Astrocyte (in vitro differentiated cells and primary cell): ENCODE measurements at places on chromosomes 13 and 19. TPM values are rescaled to one million over a fixed set of nuclear protein-coding genes. Genes with fewer than 3 reads are reported as not detected.

CD70 gene
- total RNA-seq = 0.34 and 0.48 TPM in 2 replicates

BCL3 gene
- 16.9 and 17.3 TPM in 2 replicates for total RNA-seq

SERP2 gene
- total RNA-seq = 2.4 and 3.5 TPM in 2 replicates

TLE2 gene
- total RNA-seq = 0.48 and 0.79 TPM in 2 replicates

ZNF878 gene
- total RNA-seq = not detected in 2 replicates

RFPL4AL1 gene
- not detected in 2 replicates for total RNA-seq

SULT2A1 gene
- not detected in 2 replicates for total RNA-seq

CASP14 gene
- total RNA-seq = not detected in 2 replicates

KANK3 gene
- total RNA-seq = 0.94 and 2.9 TPM in 2 replicates

LGALS4 gene
- 0.32 TPM in 1 of 2 replicates, not detected in the other for total RNA-seq

SMIM24 gene
- total RNA-seq = not detected in 2 replicates

CLIP3 gene
- 55.4 and 57.4 TPM in 2 replicates for total RNA-seq

GGN gene
- total RNA-seq = 2.1 and 2.8 TPM in 2 replicates

SYCN gene
- not detected in 2 replicates for total RNA-seq

FXYD7 gene
- 0.65 TPM in 1 of 2 replicates, not detected in the other for total RNA-seq

ZGLP1 gene
- total RNA-seq = 2.5 and 3.4 TPM in 2 replicates

SELENOV gene
- total RNA-seq = not detected in 2 replicates

PROZ gene
- not detected in 2 replicates for total RNA-seq

GRCh38 chr13:112170823-112171569 lies 104.0 kb downstream of the SOX1 start:
- DNase-seq = no peak

DNA sequence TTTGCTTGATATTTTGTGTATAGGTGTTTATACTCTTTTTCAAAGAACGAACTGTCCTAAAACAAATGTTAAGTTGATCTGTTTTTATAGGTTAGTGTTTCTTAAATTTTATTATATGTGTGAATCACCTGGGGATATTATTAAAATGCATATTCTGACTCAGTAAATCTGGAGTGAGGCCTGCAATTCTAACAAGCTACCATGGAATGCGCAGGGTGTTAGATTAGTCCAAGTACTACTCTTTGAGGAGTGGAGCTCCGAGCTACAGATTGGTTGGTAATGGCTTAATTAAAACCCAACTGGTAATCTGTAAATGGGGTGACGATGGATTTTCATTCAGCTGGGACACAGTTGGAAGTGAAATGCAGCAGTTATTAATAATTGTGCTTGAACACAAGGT lies 214.1 kb upstream of the UFM1 start:
- no peak for DNase-seq

- DNase-seq = no peak
Measured at GRCh38 chr13:30477346-30478195, 11.8 kb upstream of the HMGB1 start.

DNA sequence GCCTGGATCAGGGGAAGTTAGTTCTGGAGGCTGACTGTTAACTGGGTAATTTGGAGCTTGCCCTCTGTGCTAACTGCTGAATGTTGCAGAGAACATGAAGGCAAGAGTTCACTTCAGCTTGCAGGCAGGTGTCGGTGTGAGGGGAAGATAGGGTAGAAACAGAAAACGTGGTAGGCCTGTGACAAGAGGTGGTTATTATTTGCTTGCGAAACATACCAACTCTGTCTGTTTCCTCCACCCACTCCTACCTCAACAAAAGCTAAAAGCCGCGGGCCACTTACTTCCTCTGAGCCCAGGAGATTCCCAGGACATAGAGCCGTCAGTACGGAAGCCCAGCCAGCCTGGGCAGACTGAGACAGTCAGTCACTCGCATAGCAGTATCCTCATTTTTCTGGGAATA lies 119.2 kb upstream of the ABCC4 start:
- DNase-seq = no peak

- peak; percentile 26 for DNase-seq
Measured at GRCh38 chr19:37537391-37537947, 30.7 kb downstream of the ZNF793 start.

DNA sequence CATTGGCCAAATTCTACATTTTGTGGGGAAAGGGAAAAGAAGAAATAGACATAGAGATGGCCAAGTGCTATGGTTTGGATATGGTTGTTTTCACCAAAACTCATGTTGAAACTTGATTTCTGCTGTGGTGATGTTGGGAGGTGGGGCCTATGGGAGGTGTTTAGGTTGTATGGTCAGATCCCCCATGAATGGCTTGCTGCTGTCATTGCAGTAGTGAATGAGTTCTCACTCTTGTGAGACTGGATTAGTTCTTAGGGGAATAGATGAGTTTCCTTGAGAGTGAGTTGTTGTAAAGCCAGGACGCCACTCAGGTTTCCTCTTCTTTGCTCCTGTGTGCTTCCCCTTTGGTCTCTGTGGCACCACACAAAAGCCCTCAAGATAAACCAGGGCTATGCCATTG lies 242.6 kb upstream of the RFC3 start:
- no peak for DNase-seq

- no peak for DNase-seq
Measured at GRCh38 chr13:39836038-39836437, 180.6 kb downstream of the COG6 start.

GRCh38 chr13:50912851-50913250 lies 3.3 kb downstream of the RNASEH2B start:
- DNase-seq = no peak

GRCh38 chr19:13731147-13731964 lies 33.0 kb upstream of the MRI1 start:
- DNase-seq = peak; percentile 97

DNA sequence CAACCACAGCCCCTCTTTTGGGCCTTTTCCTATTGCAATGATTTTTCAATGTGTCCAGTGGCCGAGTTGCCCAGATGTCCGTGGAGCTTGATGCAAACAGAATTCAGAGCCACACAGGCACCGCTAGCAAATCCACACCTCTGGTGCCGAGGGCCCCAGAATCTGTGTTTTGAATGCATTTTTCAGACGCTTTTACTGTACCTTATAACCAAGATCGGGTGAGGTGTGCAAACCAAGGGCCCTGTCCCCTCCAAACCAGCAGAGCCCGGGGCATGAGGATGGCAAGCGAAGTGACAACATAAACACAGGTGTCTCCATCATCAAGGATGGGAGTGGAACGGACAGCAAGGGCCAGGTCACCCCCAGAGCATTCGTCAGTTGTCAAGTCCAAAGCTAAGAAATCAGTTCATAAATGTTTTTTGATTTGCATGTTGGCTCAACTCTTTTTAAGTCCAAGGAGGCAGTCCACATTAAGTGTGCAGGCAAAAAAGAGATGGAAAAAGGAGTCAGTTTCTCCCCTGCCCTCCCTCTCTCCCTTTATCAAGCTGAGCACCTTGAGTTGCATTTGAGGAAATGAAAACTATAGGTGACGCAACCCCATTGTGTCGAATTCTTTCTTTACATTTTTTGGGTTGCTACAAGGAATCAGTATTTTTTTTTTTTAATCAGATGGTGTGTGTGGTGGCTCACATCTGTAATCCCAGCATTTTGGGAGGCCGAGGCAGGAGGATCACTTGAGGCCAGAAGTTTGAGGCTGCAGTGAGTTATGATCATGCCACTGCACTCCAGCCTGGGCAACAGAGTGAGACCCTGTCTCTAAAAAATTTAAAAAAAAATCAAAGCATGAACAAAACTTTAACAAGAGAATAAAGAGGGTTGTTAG lies 2.9 kb downstream of the CCDC8 start:
- DNase-seq = no peak

DNA sequence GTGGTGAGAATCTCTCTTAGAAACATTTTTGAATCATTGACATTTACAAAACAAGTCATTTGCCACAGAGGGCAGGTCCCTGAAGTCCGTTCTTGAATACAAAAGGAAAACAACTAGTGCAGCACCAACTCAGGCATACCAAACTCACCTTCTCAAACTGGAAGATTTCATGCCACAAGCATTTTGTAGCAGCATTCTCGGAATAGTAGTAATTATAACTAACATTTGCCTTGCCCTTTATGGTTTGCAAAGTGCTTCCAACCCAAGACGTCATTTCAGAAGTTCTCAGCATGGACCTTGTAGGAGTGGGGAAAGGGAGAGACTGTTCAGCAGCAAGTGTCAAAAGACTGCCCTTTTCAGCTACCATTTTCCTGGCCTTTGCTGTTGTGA lies 344.6 kb downstream of the RFC3 start:
- peak; percentile 93 for DNase-seq

DNA sequence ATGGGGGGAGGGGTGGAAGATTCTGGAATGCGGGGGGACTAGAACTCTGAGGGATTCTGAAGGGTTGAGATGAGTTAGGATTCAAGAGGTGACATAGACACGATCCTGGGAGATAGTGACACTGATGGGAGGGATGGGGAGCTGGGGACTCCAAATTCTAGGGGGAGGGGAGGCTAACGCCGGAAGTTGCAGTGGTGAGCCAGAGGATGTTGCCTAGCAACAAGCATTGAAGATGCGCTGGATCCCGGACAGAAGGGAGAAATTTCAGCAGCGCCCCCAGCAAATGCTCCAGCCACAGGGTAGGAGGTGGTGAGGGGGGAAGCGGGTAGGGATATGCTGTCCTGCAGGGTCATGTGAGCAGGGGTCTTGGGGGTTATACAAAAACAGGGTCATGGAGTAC lies 6.9 kb upstream of the LTBP4 start:
- DNase-seq = no peak

- DNase-seq = no peak
Measured at GRCh38 chr13:39254601-39255000, 216.3 kb downstream of the NHLRC3 start.

DNA sequence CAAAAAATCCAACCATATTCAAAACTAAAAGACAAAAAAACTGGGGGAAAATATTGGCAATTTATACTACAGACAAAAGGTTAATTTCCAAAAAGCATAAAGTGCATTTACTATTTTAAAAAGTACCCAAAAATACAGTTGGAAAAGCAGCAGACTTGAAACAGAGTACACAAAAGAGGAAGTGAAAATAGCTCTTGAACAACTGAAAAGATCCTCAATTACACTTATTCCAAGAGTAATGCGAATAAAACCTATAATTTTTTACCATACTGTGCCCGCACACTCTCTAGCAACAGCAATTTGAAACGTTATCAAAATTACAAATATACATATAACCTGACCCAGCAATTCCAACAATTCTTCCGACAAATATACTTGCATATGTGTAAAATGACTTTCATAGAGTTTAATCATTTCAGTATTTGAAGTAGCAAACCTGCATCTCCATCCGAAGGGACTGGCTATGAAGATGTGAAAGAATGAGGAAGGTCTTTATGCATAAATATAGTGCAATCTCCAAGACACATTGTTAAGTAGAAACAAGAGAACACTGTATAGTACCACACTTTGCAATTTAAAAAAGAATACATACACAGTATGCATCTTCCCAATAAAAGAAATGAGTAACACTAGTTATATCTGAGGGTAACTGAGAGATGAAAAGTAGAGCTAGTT lies 25.4 kb downstream of the ALG5 start:
- no peak for DNase-seq

- DNase-seq = no peak
Measured at GRCh38 chr19:41363371-41363752, 587 bp downstream of the B9D2 start.

- DNase-seq = peak; percentile 97
Measured at GRCh38 chr13:30033681-30034457, 183.5 kb upstream of the UBL3 start.

DNA sequence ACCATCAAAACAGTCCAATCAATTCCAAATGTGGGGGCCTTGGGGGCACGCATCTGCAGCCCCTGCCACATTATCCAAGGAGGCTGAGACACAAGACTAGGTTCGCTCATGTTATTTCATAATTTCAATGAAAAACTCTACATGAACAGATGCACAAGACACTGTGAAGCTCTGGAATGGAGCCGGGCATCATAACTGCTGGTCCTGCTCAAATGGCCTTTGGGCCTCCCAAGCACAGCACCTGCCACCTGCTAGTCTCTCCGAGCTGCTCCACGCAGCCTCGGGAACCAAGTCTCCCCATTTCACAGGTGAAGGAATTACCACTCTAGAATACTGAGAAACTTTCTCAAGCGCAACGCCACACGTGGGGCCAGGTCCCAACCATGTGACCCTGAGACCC lies 16.9 kb downstream of the CARS2 start:
- DNase-seq = no peak

GRCh38 chr13:35477386-35477946 lies 977 bp upstream of the MAB21L1 start:
- no peak for DNase-seq

DNA sequence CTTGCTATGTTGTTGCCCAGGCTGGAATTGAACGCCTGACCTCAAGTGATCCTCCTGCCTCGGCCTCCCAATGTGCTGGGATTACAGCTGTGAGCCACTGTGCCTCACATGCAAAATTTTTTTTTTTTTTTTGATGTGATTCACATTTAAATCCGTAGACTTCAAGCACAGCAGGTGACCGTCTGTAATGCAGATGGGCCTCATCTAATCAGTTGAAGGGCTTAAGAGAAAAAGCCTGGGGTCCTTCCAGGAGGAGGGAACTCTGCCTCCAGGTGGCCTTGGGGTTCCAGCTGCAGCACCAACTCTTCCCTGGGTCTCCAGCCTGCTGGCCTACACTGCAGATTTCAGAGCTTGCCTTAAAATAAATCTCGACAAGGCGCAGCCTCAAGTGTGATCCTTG lies 43.6 kb downstream of the GADD45B start:
- no peak for DNase-seq

DNA sequence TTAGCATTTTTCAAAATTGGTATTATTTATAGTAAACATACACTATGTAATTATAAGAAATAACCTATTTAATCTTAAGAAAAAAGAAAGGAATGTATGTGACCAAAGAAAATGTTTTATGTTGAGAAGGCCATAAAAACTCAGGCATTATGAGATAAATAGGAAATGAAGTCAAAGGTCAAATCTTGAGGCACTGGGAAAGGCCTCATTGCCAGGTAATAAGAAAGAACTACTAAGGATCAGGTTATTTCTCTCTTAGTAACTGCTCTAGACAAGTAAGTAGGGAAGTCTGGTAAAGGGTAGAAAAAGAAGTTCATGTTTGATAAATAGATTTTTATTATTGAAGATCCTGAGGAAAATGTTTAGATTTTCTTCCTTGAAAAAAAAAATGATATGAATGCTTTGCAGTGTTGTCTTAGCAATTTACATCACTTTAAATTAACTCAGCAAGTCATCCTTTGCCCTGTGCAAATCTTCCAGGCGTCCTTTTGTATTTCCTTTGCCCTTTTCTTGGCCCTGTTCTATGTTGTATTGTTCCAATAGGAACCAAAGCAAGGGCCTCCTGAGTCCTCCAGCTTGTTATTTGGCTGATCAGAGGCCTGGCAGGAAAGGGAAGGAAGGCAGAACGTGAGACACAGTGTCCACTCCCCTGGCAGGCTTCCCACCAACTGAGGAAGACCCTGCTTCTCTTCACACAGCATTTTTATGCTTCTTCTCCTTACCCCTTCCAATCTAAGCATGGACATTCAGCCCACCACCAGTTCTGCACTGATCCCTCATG lies 260.4 kb upstream of the MIR17HG start:
- no peak for DNase-seq
